ENCODE measurements at places on chromosomes 5 and 9.

GRCh38 chr9:85530721-85531120 lies 211.0 kb downstream of the AGTPBP1 start:
- DNase-seq, result no peak

- peak; percentile 41 for DNase-seq
These were observed 243.0 kb downstream of the ZSWIM6 start for GRCh38 chr5:61575103-61575502.

DNA sequence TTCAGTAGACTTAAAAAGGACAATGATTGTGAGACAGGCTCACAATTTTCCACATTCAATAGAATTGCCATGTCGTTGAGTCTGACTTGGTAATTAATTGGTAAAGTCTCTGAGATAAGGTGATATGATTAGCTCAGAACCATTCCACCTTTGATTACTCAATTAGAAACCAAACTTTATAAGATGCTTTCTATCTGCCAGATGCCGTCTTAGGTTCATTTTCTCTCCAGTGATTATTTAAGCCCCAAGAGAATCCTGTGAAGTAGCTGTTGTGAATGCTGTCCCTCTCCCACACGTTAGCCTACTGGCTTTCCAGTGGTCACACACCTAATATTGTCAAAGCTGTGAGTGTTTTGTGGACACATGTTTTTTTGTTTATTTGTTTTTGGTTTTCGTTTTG lies 528.9 kb upstream of the ZNF462 start:
- no peak for DNase-seq

- DNase-seq, result no peak
These were observed 190.4 kb downstream of the DRD1 start for GRCh38 chr5:175253597-175253996.

- DNase-seq, result no peak
These were observed 805.1 kb downstream of the NR2F1-AS1 start for GRCh38 chr5:92775711-92776615.

DNA sequence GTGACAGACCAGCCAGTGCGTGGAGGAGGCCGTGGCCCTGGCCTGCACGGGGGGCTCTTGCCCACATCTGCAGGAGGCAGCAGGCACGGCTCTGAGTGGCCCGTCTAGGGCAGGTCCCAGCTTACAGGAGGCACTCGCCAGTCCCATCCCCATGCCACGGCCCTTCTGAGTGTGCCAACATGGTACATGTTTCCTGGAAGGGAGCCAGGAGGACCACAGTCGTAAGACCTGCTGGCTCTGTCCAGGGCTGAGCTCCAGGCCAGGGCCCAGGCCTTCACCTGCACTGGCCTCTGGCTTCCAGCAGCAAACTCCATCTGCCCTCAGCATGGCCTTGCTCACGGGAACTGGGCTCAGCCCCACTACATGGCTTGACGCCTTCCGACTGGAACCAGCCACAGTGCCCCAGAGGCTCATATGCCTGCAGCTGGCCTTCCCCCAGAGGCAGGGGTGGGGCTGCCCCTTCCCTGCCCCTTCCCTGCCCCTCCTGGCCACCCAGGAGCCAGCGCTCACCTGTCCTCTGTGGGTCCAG lies 3.8 kb downstream of the NKD2 start:
- DNase-seq, result no peak
